Activated effector memory CD4-positive, alpha-beta T cell treated with Interleukin-2 at 50 U/mL for 16 hours (primary cell): ENCODE measurements at places on chromosomes 1 and 21.
A peak's percentile ranks its signal among the peaks of the same experiment; 100 is the strongest.

DNA sequence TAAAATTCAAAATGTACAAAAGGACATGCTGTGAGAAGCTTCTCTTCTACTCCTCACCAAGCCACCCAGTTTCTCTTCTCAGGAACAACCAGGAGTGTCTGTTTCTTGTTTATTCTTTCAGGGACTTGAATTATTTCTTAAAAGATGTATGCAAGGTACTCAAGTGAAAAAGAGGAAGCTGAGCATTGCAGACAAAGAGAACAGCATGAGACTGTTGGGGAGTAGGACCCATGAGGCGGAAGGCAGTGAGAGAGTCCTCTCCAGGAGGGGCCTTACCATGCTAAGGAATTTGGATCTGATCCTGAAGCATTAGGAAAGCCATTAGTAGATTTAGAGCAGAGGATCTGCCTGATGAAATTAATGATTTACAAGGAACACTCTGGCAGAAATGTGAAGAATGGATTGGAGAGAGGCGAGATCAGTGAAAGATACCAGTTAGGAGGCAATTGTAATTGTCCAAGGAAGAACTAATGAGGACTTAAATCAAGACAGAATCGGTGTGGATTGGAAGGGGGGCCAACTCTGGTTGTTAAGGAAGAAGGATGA lies 14.7 kb upstream of the SSX2IP start:
- no peak for DNase-seq

GRCh38 chr1:208171616-208172422 lies 72.4 kb downstream of the PLXNA2 start:
- DNase-seq, result no peak

GRCh38 chr1:46131712-46132528 lies 509 bp downstream of the PIK3R3 start:
- peak; percentile 4 for DNase-seq

DNA sequence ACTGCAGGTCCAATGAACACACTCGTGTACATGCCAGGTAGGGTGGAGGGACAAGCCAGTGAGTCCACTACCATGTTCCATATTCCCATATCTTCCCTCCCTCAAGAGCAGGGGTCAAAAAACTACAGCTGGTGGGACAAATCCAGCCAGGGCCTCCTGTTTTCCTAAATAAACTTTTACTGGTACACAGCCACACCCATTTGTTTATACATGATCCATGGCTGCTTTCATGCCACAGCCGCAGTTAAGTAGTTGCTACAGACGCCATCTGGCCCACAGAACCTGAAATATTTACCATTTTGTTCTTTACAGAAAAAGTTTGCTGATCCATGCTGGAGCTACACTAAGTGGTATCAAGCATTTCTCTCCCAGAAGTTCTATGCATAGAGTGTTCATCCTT lies 42.4 kb downstream of the CASQ2 start:
- no peak for DNase-seq

DNA sequence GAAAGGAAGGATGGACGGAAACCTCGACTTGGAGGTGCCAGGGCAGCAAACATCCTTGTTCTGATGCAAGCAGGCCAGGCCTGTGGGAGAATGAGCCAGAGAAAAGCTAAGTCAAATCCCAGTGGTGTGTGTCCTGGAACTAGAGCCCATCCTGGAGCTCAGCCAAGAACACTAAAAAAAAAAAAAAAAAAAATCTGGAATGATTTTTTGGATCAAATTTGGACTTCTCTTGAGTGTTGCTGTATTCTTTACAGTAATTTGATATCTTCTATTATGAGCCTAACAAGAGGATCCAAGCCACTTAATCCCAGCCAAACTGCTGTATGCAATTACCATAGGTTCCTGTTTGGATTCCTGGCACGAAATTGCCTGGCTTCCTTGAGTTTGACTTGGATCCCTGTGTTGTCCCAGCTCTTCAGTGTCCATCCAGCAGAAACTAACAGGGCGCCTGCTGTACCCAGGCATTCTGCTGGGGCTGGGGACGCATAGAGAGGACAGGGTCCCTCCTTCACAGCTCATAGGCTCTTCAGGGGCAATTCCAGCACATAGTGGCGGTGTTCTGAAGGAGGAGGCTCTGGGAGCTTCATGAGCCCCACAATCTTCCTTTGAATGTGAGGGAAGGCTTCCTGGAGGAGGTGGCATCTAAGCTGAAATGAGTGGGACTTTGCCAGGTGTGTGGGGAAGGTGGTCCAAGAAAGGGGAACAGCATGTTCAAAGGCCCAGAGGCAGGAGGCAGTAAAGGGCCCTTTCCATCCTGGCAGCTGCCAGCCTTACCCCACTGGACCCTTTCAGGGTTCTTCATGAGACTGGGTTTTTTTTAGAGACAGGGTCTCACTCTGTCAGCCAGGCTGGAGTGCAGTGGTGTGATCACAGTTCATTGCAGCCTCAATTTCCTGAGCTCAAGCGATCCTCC lies 24.7 kb downstream of the EPHX1 start:
- DNase-seq, result no peak

DNA sequence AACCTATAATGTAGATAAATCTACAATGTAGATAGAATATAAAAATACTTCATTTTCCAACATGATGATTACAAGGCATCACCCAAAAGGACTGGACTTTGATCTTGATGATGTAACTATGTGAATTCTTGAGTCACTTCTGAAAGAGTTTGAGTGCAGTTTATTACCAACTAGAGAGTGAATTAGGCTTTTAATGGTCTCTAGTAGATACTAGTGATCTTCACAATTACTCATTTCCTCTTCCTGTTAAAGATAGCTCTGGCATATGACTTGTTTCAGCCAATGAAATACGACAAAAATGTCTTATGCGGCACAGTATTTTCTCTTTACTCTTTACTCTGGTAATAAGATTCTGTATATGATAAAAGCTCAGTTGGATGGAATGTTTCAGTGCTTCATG lies 1588.1 kb upstream of the B3GALT2 start:
- DNase-seq, result no peak

DNA sequence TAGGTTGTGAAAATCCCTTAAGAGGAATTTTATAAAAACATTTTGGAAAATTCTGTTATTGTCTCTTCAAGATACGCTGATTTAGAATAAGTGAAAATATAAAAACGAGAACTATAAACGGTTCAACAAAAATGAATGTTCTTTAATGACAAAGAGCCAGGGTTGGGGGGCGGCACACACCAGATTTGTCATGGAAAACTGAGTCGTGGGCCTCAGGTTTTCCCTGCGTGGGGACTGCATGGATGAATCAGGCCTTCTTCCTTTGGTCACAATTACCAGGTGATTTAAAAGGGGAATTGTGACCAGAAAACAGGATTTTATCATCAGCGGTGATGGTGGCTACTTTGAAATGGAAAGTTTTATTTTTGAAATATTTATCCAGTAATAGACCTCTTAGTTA lies 8.6 kb downstream of the LHX4 start:
- DNase-seq, result no peak

DNA sequence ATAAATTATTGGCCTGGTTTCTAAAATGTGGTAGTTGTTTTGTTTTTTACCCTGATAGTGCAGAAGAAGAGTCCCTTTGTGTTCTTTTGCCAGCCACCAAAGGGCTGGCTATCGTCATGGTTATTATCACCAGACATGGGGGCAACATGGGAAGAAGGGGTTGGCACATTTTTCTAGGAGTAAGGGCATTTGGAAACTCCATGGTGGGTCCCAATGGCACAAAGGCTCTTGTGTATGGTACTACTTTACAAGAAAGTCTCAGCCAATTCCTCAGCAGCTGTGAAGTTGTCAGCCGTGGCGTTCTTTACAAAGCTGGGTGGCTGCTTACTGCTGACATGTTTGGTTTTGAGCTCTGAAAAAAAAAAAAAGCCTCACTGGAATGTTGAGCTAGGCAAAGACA lies 330.4 kb upstream of the ESRRG start:
- DNase-seq, result no peak

- no peak for DNase-seq
Observed at GRCh38 chr1:8883491-8883890, 5.0 kb upstream of the ENO1 start.

GRCh38 chr1:94110946-94111740 lies 9.8 kb downstream of the ABCA4 start:
- DNase-seq, result no peak
